ENCODE measurements at places on chromosomes 6 and 20.

DNA sequence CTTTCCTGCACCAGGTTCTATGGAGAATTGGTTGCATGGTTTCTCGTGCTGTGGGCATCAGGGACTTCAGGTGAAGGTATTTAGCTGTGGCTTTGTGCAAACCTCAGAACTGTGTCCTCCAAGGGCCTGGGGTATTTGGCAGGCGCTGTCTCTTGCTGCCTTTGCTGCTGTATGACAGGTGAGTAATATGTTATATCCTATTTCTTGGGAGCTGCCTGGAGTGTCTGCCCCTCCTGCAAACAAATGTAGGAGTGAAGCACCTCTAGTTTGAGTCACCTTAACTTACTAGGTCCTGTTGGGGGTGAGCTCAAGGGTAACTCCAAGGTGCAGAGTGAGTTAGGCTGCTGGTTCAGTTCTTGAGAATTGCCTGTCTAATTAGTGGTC lies 177.7 kb upstream of the RNF24 start:
- DNase-seq, result no peak

DNA sequence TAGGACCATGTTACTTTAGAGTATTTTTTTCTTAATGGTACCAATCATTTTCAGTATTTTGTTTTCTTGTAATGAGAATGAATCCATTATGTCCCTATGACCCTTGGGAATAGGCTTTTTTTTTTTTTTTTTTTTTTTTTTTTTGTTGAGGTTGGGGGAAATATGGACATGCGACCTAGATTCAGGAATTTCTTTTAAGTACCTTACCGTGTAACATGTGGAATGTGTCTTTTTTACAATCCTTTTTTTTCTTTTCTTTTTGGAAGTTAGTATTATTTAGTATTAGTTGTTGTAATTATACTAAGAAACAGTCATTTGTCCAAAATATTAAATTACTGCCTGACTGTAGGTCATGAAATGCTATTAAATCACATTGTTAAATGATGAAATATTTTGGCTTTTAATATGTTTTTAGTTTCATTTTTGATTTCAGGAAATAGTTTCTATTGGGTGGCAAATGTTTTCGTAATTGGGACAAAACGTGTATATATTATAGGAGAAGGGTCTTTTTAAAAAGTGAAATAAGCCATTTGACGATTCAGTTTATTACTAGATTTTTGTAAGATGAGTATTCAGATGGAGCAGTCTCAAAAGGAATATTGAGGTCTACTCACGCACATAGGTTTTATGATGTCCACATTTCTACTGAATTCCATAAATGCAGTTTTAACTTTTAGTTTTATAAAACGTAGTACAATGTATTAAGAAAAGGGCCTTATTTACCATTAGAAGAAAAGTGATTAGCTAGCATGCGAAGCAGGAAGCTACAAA lies 4.9 kb downstream of the ARID1B start:
- no peak for DNase-seq

DNA sequence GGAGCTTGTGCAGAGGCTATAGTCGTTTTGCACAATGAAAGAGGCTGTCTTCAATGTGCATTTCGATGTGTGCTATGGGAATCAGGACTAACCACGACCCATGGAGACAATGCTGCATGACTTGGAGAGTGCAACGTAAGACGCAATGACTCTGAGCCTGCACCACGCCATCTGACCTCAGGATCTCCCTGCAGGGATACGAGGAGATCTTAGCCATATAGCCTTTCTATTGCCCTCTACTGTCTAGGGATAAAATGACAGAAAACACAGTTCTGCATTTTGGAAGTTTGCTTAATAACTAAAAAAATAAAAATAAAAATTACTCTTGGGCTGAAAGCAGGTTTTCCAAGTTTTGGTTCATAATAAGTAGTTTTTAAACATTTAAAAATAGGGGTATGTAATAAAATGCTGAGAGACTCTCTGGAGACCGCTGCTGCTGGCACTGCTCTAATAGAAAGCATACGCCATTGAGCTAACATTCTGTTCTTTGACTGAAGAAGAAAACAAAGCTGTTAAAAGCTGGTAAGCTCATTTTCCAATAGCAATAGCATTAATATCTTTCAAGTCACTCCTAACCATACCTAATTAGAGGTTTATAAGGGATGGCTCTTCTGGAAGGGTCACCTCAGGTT lies 87.2 kb downstream of the PDE7B start:
- no peak for DNase-seq

- DNase-seq, result no peak
Measured at GRCh38 chr20:56540415-56540814, 7.4 kb downstream of the FAM209B start.

GRCh38 chr6:39181333-39181732 lies 47.9 kb downstream of the KCNK5 start:
- no peak for DNase-seq

- DNase-seq, result no peak
Measured at GRCh38 chr6:17240803-17241500, 40.2 kb upstream of the RBM24 start.

- no peak for DNase-seq
Measured at GRCh38 chr20:33059136-33059535, 5.4 kb downstream of the BPIFB3 start.

GRCh38 chr20:16283307-16283706 lies 289.9 kb downstream of the KIF16B start:
- no peak for DNase-seq

DNA sequence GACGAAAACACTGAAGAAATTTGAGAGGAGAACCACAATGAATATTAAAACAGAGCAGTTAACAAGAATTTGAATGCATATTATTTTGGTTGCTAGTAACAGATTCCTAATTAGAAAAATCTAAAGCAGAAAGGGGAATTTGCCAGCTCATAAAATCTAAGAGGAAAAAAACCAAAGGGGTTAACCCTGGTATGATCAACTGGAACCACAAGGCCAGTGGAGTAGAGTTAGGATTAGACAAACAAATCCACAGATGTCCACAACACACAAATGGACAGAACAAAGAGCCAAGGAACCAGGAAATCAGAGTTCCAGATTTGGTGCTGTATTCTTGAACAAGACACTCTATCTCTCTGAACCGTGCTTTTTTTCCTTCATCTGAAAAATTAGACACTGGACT lies 195.0 kb downstream of the TASP1 start:
- DNase-seq, result no peak

- DNase-seq, result no peak
Measured at GRCh38 chr6:118873239-118873638, 20.7 kb upstream of the ASF1A start.

- DNase-seq, result no peak
Measured at GRCh38 chr6:38459291-38459690, 180.4 kb downstream of the BTBD9 start.
